Frontal cortex (tissue), 4 donors: ENCODE measurements at places on chromosomes 4 and X. TPM values are rescaled to one million over a fixed set of nuclear protein-coding genes. Genes with fewer than 3 reads are reported as not detected.

DNA sequence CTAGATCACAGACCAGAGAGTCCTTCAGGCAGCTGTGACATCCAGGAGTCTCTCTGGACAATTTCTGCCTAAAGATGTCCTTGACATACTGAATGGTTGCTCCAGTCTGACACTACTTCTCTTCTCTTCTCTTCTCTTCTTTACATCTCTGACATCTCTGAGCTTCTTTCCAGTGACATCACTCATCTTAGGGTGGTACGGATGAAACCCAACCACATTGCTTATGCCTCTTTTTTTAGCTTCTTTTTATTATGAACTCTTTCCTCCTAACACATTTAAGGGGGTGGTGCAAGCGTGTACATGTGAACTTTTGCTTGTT lies 39.4 kb upstream of the IRF2 start:
- DNase-seq, result no peak

DNA sequence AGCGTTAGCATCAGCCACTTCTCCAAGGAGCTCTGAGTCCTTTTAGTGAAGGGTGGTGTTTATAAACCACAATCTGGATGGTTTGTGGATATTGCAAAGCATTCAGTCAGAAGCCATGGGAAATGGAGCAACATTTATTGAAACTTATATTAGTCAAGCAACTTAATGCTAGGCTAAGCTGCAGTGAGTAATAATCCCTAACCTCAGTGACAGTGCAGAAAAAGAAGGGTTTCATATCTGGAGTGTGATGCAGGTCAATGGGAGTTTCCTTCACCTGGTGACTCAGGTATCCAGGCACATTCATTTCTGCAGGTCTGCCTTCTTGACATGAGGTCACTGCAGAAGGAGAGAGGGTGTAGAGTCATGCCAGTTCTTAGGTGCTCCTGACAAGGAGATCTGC lies 10.4 kb upstream of the DRD5 start:
- no peak for DNase-seq

Gene USP51
- total RNA-seq, result 4.5 TPM

Gene ALB
- total RNA-seq, result 0.41 TPM
